ENCODE measurements at places on chromosomes 7 and 10.
A peak's percentile ranks its signal among the peaks of the same experiment; 100 is the strongest.

GRCh38 chr10:58784361-58784760, 271.7 kb downstream of the BICC1 start:
- no peaks in the 10 kb centered on the region for H3K36me3 ChIP-seq
- no peak for DNase-seq
- H3K4me1 ChIP-seq: no peaks in the 10 kb centered on the region
- no peak overlapping the region for H3K27ac ChIP-seq

DNA sequence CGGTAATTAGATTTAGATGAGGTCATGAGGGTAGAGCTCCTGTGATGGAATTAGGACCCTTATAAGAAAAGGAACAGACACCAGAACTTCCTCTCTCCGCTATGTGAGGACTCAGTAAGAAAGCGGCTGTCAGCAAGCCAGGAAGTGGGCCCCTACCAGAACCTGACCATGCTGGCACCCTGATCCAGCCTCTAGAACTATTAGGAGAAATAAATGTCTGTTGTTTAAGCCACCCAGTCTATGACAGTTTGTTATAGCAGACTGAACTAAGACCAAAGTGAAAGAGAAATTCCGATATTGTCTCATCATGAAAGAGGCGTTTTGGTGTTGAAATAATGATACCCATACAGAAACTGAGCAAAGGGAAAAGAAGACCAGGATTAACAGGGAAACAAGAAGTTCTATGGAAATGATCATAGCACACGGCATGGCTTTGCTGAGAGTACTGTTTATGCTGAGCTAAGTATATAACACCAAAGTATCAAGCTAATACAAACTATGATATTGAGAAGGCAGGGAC, 9.2 kb downstream of the CLEC2L start:
- no peak for DNase-seq
- H3K4me1 ChIP-seq: no peaks in the 10 kb centered on the region
- no peak overlapping the region for H3K27ac ChIP-seq
- H3K36me3 ChIP-seq: no peaks in the 10 kb centered on the region
- H3K27me3 ChIP-seq: peaks cover 14% of the 10 kb centered on the region

DNA sequence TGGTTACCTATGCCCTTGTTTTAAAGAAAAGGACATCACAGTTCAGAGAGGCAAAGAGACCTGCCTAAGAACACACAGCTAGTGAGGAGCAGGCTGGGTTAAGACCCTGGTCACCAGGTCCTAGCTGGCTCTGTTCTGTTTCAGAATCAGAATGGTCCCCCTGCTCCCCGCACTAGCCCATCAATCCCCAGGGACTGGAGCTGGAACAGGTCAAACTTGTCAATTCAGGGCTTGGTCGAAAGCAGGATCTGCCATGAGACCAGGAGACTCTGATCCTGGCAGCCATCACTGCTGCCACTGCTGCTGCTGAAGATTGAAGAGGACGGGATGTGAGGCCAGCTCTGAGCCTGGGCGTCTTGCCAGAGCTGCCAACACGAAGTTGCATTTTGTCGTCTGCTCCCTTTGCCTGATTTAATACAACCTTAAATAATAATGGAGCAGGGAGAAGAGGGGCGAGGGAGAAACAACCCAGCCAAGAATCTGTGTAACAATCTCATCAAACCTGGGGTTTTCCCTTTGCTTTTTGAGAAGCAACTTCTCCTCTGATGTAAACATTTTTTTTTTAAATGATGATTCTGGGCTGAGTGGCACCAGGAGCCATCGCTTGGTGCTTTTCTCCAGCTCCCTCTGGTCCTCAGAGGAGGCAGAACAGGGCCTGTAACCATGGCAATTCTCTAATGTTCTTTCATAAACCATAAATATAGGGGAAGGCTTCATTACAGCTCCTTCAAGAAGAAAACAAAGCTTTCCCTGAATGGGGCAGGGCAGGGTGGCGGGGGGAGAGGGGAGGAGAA, 119.0 kb upstream of the SORCS3 start:
- DNase-seq: no peak
- peaks cover 17% of the 10 kb centered on the region for H3K27me3 ChIP-seq
- no peaks in the 10 kb centered on the region for H3K4me1 ChIP-seq
- no peak overlapping the region for H3K27ac ChIP-seq
- no peaks in the 10 kb centered on the region for H3K36me3 ChIP-seq

GRCh38 chr7:40579401-40579800, 444.6 kb downstream of the SUGCT start:
- no peak for DNase-seq
- no peaks in the 10 kb centered on the region for H3K4me1 ChIP-seq
- H3K4me3 ChIP-seq: no peak overlapping the region
- no peak overlapping the region for H3K27ac ChIP-seq
- H3K27me3 ChIP-seq: peaks cover 4% of the 10 kb centered on the region

DNA sequence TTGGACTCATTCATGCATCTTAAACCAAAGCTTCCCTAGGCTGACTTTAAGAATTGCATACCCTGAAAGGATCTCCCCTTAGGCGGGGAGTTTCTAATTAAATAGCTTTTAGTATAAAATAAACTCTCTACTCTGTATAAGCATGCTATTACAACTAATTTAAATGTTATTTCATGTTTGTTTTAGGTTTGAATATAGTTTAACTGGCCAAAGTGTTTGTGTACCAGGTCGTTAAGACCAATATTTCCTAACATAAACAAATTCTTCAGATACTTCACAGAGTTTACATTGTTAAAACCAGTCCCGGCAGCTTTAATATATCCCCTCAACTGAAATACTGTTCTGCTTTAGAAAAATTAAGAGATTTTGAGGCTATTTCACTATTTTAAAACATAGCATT, 2.3 kb downstream of the GLI3 start:
- DNase-seq: no peak
- H3K4me3 ChIP-seq: no peak overlapping the region
- H3K27ac ChIP-seq: no peak overlapping the region
- H3K36me3 ChIP-seq: no peaks in the 10 kb centered on the region
- H3K4me1 ChIP-seq: peaks cover 18% of the 10 kb centered on the region

DNA sequence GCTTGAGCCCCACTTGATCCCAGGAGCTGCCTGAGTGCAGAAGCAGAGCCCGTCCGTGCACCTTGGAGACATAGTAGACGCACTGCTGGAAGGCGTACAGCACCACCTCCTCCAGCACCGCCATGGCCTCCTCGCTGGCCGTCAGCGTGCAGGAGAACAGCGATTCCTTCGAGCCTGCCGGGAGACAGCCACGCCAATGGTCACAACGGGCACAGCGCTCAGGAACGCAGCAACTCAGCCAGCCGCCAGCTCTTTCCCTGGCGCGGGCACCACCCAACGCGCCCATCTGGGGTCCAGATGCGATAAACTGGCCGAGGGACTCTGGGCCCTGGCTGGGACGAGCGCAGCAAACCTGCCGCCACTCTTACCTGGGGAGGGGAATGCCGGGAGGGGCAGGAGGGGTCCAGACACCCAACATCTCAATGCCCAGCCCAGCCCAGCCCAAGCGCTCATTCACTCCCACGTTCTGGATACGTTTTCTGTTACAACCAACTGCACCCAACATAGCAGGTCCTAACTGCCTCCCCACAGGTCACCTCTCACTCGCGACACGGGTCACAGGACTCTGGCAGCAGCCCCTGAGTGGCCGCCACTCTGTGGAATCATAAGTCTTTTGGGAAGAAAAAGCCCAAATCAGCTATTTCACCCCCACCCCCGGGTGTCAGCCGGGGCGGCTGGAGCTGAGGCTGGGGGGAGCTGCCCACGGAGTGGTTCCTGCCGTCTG, 41.9 kb downstream of the AP5Z1 start:
- H3K27ac ChIP-seq: no peak overlapping the region
- H3K36me3 ChIP-seq: no peaks in the 10 kb centered on the region
- peaks cover 10% of the 10 kb centered on the region for H3K27me3 ChIP-seq
- DNase-seq: no peak
- no peak overlapping the region for H3K4me3 ChIP-seq

DNA sequence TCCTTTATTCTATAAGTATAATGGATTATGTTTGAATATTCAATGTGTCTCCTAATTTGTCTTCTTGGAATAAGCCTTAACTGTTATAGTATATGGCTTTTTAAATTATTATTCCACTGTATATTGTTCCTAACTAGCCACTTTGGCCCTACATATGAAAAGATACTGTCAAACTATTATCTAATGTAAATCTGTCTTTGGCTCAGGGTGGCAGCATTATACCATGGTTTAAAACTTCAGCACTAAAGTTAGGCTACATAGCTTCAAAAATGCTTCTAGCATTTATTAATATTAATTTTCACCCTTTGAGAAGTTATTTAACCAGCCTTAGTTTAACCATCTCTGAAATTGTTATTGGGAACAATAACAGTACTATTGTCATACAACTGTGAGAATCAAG, 543.1 kb upstream of the MBL2 start:
- no peak overlapping the region for H3K4me3 ChIP-seq
- no peaks in the 10 kb centered on the region for H3K4me1 ChIP-seq
- no peak for DNase-seq
- no peak overlapping the region for H3K27ac ChIP-seq

- H3K4me3 ChIP-seq: peak within 1 kb of the TSS; percentile 26
- H3K27me3 ChIP-seq: peaks cover 54% of the 10 kb centered on the region
- peaks cover 3% of the 10 kb centered on the region for H3K36me3 ChIP-seq
- H3K27ac ChIP-seq: no peak within 1 kb of the TSS
These were observed at the start of gene NPFFR1 for GRCh38 chr10:70283445-70284399. Gene NPFFR1 (minus strand): TSS chr10:70284004. CDS start chr10:70283676, 328 bp downstream.

All from naive thymus-derived CD8-positive, alpha-beta T cell (primary cell).